Inflammatory macrophage (primary cell): ENCODE measurements at places on chromosomes 7 and 10.

DNA sequence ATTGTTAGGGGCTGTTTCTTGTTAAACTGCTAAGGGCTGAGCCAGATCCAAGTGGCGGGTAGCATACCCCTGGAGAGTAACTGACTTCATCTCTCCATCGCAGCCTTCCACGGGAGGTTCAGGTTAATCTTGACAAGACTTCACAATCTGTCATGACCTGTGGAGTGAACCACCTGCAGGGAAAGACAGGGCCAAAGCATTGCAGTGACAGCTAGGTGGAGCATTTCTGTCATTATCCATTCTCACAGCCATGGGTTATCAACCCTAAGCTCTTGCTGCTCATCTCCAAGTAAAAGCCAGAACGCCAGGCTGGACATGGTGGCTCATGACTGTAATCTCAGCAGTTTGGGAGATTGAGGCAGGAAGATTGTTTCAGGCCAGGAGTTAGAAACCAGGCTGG, 17.2 kb downstream of the ABCC2 start:
- DNase-seq, result no peak

DNA sequence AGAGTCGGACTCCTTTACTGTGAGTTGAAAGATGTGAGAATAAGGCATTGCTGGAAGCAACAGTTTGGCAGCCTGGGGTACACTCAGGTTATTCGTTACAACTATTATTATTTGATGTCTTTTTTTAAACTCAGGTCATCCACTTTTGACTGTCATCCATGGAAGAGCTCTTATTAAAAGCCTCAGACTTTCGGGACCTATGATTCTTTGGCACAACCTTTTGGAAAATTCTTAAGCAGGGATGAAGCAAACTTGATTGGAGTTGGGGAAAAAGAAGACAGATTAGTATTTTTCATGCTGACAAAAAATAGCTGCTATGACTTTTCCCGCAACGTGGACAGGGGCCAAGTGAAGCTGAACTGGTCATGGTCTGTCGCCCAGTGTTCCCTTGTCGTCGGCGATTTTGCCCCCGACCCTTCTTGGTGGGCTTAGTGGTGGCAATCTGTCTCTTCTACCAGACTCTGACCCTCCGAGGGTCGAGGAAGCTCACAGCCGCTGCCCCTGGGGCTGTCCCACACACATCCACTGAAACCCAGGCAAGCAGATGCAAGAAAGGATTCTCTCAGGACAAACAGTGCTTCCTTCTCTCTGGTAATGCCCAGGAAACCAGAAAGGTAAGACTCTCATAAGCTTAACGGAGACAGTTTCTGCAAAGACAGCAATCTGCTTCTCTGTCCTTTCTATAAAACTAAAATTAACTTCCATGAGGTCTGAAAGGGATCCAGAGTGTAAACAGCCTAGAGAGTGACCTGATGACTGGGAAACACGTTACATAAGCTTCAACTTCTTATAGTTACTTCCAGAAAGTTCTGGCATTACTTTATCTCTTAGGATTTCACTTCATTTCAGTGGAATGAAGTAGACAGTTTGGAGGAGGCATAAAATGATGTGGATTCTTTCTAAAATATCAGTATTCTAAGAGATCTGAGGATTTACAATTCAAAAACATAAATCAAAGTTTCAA, 1.0 kb downstream of the CPED1 start:
- DNase-seq, result no peak

DNA sequence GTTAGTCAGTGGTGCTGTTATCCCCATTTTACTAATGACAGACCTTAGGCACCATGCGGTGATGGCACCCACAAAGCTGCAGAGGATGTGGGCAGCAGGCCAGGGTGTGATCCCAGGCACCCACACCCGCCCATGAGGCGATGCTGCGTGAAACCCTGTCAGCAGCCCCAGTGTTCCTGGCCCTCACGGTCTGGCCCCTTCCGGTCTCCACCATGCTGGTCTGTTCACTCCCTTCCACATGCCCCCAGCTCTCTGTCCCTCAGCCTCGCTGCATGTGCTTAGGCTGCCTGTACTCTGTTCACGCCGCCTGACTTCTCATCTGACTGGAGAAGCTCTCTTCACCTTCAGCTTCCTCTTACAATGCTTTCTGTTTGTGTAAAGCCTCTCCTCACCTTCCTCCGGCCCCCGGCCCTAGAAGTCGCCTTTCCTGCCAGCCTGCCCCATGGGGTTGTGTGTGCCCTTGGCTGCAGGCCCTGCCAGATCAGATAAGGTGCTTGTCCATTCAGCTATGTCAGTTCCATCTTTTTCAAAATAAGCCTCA, 17.6 kb upstream of the ORAI2 start:
- DNase-seq, result no peak

GRCh38 chr7:17302575-17303142, 4.2 kb downstream of the AHR start:
- DNase-seq, result peak; percentile 24

DNA sequence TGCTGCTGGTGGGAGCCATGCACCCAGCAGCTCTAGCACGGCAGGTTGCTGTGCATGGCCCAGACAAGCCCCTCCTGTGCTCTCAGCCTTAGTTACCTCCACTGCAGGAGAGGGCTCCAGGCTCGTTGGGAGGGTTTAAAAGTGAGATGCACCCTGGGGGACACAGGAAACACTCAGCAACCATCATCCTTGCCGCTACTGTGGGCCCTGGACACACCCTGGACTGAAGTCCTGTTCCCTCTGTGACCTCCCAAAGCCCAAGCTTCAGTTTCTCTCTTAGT, 49.0 kb downstream of the FOXL3 start:
- no peak for DNase-seq

- DNase-seq, result no peak
Observed at GRCh38 chr7:12945901-12946300, 258.5 kb downstream of the ARL4A start.

DNA sequence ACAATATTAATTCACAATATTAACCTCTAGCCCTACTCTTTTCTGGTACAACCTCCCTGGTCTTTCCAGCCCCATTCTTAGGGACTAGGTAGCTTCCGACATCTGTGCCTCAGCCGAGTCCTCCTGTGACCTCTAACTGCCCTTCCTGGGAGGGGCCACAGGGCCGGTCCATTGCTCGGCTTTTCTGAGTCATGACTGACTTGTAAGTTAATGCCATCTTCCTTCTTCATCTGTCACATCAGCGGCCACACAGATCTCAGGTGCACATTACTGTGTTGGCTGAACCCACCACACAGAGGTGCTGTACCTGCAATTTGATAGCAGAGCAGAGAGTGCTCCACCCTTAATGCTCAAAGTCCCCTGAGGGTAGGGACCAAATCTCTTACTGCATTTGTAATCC, 4.1 kb upstream of the CPA4 start:
- DNase-seq, result no peak

DNA sequence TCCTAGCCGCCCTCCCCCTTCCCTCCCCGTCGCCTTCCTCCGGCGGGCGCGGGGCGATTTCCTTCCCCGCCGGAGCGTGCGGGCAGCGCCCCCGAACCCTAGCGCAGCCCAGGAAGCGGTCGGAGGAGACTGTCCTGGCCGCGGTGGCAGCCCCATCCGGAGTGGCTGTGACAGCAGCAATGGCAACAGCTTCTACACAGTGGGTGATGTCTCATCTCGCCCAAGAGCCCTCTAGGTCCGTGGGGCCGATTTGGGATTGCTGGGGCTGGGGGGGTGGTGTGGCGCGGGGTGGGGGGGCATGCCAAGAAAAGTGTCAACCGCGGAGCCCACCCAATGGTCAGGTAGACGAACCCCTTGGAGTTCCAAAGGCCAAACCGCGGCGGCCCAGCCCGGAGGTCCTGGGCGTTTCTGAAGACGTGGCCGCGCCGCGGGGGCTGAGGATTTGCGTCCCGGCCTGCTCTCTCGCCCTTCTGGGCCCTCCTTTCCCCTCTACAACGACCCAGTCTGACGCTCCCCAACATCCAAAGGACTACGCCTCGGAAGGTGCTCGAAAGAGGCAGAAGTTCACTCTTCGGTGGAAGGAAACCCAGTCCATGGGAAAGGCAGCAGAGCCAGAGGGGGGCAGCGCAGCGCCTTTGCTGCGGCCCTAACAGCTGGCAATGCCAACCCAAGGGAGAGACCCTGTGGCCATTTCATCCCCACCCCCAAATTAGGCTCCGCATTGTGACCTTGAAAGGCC, 603 bp upstream of the TWIST1 start:
- no peak for DNase-seq

DNA sequence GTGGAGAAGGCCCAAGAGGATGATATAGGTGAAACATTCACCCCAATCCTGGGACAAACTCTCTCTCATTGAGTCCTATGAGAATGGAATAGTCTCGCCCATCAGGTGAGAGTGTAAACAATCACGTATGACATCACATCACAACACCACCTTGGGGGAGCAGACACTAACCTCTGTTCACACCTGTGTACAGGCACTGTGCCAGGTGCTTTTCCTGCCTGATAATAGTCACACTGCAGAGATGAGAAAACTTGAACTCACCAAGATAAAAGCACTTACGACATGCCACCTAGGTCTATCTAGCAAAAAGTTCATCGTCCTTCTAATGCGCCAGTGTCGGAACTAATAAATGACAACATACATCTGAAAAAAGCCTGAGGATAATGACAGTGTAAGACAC, 187.8 kb downstream of the FAM107B start:
- DNase-seq, result no peak

GRCh38 chr10:127849224-127849623, 43.5 kb downstream of the CLRN3 start:
- no peak for DNase-seq

GRCh38 chr10:122662231-122662630, 37.4 kb downstream of the C10orf120 start:
- DNase-seq, result no peak

- no peak for DNase-seq
Observed at GRCh38 chr7:114789871-114790311, 132.0 kb upstream of the MDFIC start.

GRCh38 chr10:123348691-123349572, 194.7 kb downstream of the BUB3 start:
- no peak for DNase-seq

DNA sequence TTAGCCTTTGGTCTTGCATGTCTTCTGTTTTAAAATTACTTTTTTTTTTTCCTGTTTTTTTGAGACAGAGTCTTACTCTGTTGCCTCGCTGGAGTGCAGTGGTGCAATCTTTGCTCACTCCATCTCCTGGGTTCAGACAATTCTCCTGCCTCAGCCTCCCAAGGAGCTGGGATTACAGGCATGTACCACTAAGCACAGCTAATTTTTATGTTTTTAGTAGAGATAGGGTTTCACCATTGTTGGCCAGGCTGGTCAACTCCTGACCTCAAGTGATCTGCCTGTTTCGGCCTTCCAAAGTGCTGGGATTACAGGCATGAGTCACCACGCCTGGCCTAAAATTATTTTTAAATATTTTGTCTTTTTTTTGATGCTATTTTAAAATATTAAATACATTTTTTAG, 38.5 kb downstream of the MLLT10 start:
- DNase-seq, result no peak

GRCh38 chr7:96440328-96440727, 118.4 kb upstream of the SLC25A13 start:
- no peak for DNase-seq

GRCh38 chr10:110893559-110894179, 21.9 kb downstream of the PDCD4 start:
- DNase-seq, result peak; percentile 77

DNA sequence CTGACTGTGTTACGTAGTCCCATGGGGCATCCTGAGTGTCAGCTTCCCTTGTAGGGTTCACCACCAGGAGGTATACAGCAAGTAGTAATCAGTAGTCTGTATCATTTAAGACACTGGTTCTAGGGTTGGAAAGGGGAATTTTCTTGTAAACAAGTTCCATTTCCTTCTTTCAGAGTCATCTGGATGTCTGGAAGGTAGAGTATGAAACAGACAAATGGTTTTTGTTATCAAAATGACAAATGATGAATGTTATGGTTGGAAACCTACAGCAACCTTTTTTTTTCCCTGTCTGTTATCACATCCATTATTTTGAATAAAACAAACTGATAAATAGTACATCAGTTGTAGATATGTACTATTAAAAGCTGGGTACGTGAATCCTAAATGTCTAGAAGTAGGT, 19.1 kb downstream of the SEMA3A start:
- DNase-seq, result no peak

- no peak for DNase-seq
Observed at GRCh38 chr10:21161647-21162046, 264.5 kb upstream of the NEBL start.

GRCh38 chr10:132351611-132352010, 19.6 kb downstream of the LRRC27 start:
- DNase-seq, result no peak

DNA sequence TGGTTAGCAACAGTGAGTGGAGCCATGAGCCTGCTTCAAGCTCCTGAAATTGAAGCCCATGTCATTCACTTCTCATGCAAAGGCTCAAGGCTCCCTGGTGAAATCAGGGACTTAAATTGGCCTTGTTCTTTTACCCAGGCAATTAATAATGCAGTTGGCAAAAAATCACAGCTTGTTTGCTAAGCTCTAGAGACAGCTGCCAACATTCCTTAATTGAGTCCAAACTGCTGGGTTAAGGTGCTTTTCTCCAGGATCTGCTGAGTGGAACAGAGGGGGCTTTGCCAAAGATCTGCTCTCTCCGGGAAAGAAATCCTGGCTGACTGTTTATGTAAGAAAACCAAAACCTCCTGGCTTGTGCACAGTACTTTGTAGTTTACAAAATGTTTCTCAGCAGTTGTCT, 257.6 kb upstream of the GHITM start:
- DNase-seq, result no peak

GRCh38 chr10:68333058-68333395, 299 bp upstream of the PBLD start:
- DNase-seq, result no peak

DNA sequence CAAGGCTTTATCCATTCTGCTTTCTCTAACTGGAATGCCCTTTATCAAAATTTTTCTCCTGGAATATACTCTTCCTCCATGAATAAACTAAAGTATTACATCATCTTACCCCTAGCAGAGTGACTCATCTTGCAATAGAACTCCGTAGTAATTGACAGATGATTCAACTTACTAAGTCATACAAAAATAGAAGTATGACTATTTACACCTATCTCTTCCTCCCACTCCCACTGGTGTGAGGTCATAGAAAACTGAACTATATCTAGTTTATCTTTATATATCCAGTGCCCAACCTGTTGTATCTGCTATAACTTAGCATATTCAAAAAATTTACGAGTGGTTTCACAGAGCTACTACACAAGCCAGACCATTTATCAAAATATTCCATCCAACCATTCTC, 26.1 kb downstream of the ABCB1 start:
- DNase-seq, result peak; percentile 38

DNA sequence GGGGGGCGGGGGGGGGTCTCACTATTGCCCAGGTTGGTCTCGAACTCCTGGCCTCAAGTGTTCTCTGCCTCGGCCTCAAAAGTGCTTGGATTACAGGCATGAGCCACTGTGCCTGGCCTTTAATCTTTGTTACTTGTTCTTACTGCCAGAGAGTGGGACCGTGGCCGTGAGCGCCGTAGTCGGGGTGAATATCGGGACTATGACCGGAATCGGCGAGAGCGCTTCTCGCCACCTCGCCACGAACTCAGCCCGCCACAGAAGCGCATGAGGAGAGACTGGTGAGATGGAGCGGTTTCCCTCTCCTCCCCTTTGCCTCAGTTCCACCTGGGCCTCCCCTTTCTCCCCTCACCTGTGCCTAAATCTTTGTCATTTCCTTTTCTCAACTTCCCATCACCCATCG, 6.2 kb downstream of the SRRT start:
- DNase-seq, result no peak
